Stimulated activated CD4-positive, alpha-beta T cell treated with anti-CD3 and anti-CD28 coated beads, Interleukin-12 subunit alpha, Interleukin-12 subunit beta, amount 100 ng/mL, for 24 hours (primary cell): ENCODE measurements at places on chromosomes 7 and 10.

DNA sequence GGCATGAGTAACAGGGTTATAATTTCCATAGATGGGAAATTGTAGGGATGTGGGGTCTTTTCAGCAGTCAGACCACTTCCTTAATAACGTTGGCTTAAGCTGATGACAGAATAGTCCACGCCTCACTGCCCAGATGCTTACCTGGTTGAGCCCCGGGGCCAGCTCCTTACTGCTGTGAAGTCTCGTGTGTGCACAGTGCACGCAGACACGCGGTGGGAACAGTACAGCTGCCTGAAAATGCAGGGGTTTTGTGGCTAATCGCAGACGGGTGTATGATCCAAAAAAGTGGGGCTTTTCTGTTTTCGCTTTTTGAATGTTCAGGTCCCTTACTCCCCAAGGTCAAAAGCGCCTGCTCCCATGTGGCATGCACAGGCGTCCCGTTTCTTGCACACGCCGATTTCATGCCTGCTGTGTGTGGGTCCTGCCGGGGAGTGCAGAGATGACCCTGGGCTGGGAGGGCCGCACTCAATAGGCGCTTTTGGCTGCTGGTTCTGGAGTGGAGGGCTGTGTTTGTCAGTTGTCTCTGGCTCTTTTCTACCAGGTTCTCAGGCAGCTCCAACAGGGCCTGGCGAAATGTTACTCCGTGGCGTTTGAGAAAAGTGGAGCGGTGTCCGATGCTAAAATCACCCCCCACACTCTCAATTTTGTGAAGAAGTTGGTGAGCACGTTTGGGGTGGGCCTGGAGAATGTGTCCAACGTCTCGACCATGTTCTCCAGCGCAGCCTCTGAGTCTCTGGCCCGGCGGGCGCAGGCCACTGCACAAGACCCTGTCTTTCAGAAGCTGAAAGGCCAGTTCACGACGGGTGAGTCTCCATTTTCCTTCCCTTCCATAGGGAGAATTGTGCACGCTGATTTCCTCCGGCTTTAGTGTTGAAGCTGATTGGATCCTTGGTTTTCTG is 116.0 kb downstream of the TRRAP start:
- DNase-seq: no peak

- DNase-seq: no peak
Observed at GRCh38 chr10:122258136-122259074, 12.7 kb upstream of the BTBD16 start.

DNA sequence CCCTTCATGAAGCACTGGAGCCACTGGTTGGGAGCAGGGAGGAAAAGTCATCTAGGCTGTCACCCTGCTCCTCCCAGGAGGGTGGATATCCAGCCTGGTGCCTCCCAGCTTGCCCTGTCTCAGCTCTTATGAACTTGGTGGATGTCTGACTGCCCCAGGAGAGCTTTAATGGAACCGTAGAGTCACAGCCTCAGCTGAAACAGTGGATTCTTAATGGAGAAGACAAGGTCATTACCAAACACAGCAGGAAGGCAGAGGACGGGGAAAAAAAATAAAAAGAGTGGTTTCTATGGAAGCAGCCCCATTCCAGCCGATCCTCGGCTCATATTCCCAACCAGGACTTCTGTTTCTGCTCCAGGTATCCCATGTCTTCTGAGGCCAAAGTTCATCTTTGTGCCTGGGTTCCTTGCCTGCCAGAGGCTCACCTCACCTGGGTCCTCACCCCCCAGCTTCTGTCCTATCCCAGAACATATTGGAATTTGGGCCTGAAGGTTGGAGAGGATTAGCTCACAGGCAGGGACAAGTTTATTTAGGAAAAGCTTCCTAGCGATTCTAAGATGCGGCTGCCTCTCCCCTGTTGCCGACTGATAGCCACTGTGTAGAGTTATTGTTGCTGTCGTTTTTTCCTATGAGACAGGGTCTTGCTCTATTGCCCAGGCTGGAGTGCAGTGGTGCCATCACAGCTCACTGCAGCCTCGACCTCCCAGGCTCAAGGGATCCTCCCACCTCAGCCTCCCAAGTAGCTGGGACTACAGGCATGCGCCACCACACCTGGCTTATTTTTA is 15.6 kb downstream of the CCL26 start:
- DNase-seq: no peak

- no peak for DNase-seq
Observed at GRCh38 chr10:78483641-78484040, 450.0 kb downstream of the RPS24 start.

DNA sequence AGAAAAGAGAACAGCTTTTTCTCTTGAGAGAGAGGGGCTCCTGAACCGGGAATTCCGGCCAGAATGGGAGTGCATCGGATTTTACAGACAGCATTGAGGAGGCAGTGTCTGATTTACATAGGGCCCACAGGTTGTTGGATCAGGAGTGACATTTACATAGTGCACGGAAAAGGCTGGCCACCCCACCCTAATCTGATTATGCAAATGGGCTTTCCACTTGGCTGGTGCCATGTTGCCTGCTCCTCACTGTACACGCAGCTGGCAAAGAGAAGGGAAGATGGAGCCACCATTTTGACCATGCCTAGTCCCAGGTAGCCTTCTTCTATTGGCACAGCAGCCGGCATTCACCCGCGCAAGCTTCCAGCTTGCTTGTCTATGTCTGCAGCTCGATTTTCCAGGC is 77.5 kb upstream of the FAM171A1 start:
- no peak for DNase-seq

DNA sequence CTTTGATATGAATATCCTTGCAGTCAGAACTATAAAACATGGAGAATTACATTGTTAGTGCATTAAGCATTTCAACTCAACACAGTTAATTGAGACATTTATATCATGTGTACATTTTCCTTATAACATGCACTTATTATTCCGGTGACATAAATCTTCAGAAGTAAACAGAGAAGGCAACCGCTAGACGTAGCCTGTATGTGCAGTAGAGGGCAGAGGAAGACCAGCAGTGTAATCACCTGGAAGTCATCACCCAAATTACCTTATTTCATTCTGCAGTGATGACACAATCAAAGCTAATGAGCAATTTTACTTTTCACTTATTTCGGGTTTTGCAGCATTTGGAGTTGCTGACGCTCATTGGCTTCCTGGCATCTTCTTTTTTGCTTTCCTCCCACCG is 394.6 kb downstream of the SDK1 start:
- DNase-seq: no peak

- DNase-seq: no peak
Observed at GRCh38 chr10:64023926-64024470, 502.8 kb downstream of the REEP3 start.

DNA sequence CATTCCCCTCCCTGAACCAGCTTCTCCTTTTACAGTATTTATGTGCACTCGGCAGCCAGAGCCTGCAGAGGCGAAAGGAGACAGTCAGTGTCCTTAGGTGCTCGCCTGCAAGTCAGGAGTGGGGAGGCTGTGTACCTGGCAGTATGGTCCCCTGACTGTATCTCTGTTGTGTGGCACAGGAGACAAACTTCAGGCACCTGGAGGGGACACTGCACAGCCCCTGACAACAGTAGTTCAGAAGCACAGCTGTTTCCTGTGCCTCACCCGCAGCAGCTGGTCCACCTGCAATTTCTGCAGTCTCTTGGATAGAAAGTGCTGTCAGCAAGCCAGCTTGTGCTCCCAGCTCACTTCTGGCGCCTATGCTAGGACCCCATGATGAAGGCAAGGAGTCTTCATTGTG is 73.4 kb upstream of the LAMB4 start:
- DNase-seq: no peak

GRCh38 chr7:131502810-131503508 is 53.5 kb downstream of the PODXL start:
- no peak for DNase-seq

GRCh38 chr7:155164316-155164715 is 94.2 kb downstream of the HTR5A start:
- DNase-seq: no peak

- no peak for DNase-seq
Observed at GRCh38 chr10:78335371-78335690, 301.7 kb downstream of the RPS24 start.

- DNase-seq: no peak
Observed at GRCh38 chr7:86788948-86789347, 145.2 kb downstream of the GRM3 start.

- DNase-seq: no peak
Observed at GRCh38 chr10:22852712-22853353, 75.0 kb upstream of the ARMC3 start.

DNA sequence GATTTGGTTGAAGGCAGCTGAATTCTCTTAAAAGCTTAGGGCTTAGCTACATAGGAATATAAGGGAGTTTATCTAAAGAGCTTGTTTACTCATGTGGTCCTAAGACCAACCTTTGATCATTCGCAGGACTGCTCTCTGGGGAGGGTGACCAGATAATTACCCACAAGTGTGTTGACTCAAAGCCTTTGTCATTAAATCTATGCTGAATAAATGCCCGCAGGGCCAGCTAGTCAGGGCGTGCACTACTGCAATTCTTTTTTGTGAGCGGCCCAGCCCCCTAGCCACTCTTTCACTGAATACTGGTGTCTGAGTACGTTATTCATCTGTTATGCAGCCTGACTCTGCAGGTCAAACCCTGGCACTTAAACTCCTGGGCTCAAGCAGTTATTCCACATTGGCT is 69.6 kb downstream of the AKAP9 start:
- DNase-seq: no peak

DNA sequence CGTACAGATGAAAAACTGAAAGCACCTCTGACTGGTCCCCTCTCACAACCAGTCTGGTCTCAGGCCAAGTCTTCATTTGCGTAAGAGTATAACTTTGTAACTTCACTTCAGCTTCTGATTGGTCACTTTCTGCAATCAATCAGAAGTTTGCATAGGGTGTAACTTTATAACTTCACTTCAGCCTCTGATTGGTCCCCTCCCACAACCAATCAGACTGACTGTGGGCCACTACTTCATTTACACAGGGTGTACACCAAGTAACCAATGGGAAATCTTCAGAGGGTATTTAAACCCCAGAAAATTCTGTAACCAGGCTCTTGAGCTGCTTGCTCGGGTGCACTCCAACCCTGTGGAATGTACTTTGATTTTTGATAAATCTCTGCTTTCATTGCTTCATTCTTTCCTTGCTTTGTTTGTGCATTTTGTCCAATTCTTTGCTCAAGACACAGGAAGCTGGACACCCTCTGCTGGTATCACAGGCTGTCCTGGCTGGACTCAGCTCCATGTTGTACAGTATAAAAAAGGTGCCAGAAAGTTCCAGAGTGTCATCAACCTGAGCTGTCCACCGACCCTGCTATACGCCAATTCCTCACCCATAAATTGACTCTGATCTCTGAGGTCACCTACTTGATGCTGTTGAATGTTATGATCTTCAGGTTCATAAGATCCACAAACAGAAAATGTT is 74.5 kb downstream of the COBL start:
- DNase-seq: no peak

GRCh38 chr10:91689731-91690168 is 56.9 kb upstream of the PPP1R3C start:
- DNase-seq: no peak

DNA sequence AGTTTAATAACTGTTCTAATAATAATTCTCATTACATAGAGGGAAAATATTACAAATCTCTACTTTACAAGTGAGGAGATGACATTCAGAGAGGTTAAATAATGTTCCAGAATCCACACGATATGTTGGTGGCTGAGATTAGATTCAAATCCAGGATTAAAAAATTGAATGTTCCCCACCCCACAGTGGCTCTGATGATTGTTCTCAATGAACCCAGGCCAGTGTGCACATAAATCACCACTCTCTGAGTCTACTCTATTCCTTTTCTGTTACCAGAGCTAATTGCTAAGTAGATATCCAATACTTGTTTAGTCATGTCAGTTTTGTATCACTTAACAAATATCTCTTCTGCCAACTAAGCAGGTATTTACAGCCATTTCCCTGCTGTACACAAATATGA is 281.0 kb downstream of the ABCA13 start:
- DNase-seq: no peak

GRCh38 chr7:94975336-94975735 is 67.9 kb downstream of the PPP1R9A start:
- DNase-seq: no peak

DNA sequence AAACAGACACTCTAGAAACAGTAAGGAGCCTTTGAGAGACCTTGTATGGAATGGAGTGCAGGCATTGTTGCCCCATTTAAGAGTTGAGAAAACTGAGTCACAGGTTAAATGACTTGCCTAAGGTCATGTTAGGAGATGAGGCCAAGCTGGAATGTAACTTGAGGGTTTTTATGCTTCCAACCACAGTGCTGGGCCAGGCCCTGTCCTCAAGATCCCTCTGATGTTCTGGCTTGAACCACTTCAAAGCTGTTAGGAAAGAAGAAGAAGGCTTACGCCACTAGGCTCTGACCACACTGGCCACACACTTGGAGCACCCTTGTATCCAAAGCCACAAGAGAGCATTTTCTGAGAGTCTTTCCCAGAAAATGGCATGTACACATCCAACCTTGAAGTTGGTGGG is 42.7 kb downstream of the PLAU start:
- DNase-seq: no peak

GRCh38 chr10:95475827-95476468 is 85.2 kb downstream of the SORBS1 start:
- DNase-seq: no peak

- no peak for DNase-seq
Observed at GRCh38 chr7:15248514-15248913, 313.3 kb downstream of the AGMO start.

DNA sequence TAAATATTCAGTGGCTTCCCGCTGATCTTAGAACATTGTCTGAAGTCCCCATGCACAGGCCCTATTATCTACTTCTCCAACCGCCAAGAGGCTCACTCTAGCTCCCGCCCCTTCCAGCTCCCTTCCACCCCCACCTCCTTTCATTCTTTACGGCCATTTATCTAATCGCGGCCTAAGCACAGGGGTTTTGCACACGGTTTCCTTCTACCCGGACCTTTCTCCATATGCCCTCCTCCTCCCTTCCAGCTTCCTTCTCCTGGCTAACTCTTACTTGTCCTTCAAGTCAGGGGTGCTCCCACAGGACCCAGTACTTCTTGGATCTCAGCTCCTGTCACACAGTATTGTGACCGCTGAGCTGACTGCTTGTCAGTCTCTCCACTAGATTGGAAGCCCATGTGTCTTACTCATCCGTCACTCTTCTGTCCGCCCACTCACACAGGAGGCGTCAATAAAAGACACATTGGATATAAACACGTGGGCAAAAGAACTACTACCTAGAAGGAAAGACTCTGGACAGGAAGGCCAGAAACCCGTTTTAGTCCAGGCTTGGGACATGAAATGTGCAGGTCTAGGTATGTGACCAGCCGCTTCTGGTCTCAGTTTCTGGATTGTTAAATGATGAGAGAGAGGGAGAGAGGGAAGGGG is 20.2 kb upstream of the HPS1 start:
- no peak for DNase-seq

DNA sequence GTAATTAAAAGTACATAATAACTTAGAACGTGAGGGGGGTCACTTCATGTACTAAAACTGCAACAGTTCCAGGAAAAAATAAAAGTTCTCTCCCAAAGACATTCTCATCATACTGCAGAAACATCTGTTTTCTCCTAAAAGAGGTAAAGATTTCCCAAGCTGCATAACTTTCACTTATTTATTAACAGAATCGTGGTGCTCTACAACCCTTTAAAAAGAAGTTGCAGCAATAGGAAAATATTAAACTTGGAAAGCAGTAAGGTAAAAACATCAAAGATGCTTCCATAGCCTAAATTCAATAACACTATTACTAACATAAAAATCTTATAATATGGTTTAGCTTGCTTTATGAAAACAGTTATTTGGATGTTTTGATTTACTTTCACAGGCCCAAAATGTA is 23.3 kb downstream of the ZFAND4 start:
- DNase-seq: no peak
